HCT116 (cell line): ENCODE measurements at places on chromosomes 2 and 18. TPM values are rescaled to one million over a fixed set of nuclear protein-coding genes. Genes with fewer than 3 reads are reported as not detected.

DNA sequence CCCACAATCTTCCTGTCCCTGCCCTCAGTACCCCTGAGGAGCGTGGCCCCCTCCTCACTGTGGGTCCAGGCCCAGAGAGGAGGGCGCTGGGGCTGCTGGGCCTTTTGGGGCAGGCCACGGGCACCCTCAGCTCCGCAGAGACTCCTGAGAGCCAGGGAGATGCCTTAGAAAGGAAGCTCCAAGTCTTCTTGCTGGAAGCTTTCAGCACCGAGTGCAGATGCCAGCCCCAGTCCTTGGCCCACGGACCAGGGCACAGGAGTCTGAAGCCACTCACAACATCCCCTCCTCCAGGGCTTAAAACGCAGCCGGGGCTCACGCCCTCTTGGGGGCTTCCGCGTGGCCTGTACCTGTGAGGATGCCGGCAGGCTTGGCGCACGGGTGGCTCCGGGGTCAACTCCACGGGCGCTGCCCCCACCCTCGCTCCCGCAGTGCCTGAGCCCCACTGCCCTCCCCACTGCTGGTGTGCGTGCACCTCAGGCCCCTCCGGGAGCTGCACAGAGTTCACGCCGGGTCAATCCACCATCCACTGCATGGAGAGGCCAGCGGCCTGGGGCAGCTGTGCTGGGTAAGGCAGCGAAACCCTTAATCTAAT is 72.1 kb upstream of the CTDP1 start:
- H3K4me1 ChIP-seq: peaks cover 12% of the 10 kb centered on the region
- DNase-seq: no peak
- no peak overlapping the region for H3K27ac ChIP-seq
- H3K27me3 ChIP-seq: no peaks in the 10 kb centered on the region
- no peaks in the 10 kb centered on the region for H3K36me3 ChIP-seq
- H3K4me3 ChIP-seq: no peak overlapping the region

CNDP1 gene
- not detected for total RNA-seq

NEB gene
- 0.34 TPM for total RNA-seq

- no peaks in the 10 kb centered on the region for H3K4me1 ChIP-seq
- H3K27ac ChIP-seq: no peak overlapping the region
- peaks cover 15% of the 10 kb centered on the region for H3K27me3 ChIP-seq
- H3K4me3 ChIP-seq: no peak overlapping the region
Measured at GRCh38 chr2:100137866-100138570, 4.4 kb downstream of the AFF3 start.

DNA sequence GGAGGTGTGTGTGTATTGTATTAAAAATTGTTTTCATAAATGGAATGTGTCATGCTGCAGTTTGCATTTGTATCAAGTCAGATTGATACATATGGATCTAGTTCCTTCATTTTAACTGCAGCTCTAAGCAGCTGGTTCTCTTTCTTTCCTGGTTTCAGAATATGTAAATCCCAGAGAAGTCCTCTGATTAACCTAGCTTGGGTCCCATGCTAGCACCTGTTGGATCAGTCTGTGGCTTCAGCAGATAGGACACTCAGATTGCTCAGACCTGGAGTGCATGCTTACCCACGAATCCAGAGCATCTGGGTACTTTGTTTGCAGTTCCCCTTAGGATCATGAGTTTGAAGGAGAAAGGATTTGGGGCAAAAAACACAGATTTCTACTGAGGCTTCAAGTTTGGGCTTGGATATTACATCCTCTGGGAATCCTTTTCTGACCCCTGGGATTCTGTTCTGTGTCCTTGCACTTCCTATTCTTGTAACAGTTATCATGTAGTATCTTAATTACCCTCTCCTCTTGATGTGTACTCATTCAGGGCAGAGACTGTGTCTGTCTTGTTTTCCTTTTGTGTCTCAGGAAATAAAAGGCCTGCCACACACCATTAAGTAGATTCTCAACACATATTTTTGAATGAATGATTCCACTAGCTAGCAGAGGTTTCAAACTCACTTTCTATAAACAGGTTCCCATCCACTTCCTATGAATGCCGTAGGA is 142.1 kb downstream of the PHLPP1 start:
- DNase-seq: no peak
- no peak overlapping the region for H3K27ac ChIP-seq
- H3K36me3 ChIP-seq: no peaks in the 10 kb centered on the region
- no peaks in the 10 kb centered on the region for H3K4me1 ChIP-seq

CAPN14 gene
- not detected for total RNA-seq

GRCh38 chr2:42464631-42465030 is 29.2 kb downstream of the KCNG3 start:
- H3K27ac ChIP-seq: no peak overlapping the region
- H3K4me1 ChIP-seq: no peaks in the 10 kb centered on the region
- no peak overlapping the region for H3K4me3 ChIP-seq
- no peak for DNase-seq

DNA sequence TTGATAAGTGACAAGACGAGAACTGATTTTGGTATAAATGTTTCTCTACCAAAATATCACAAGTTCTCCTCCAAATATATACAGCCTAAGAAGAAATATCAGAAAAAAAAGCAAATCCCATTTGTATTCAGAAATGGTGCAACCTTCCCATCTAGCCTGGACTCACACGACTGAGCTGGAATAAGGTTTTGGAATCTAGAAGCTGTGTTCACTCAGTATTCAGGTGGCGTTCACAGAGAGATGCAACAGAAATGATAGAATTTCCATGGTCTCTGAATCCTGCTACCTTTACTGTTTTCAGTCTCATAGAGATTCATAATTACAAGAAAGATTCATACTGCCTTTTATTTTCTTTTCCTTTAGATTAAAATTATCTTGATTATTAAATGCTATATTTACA is 347.2 kb upstream of the TRIB2 start:
- H3K4me1 ChIP-seq: no peaks in the 10 kb centered on the region
- no peaks in the 10 kb centered on the region for H3K27me3 ChIP-seq
- no peak overlapping the region for H3K27ac ChIP-seq
- no peaks in the 10 kb centered on the region for H3K36me3 ChIP-seq

GRCh38 chr2:6637330-6637729 is 228.4 kb downstream of the CMPK2 start:
- H3K4me3 ChIP-seq: no peak overlapping the region
- no peaks in the 10 kb centered on the region for H3K36me3 ChIP-seq
- DNase-seq: no peak
- H3K27me3 ChIP-seq: no peaks in the 10 kb centered on the region
- H3K27ac ChIP-seq: no peak overlapping the region

UBXN2A gene
- total RNA-seq: 14.1 TPM

RUFY4 gene
- total RNA-seq: 0.27 TPM

UGT1A8 gene
- not detected for total RNA-seq

DNA sequence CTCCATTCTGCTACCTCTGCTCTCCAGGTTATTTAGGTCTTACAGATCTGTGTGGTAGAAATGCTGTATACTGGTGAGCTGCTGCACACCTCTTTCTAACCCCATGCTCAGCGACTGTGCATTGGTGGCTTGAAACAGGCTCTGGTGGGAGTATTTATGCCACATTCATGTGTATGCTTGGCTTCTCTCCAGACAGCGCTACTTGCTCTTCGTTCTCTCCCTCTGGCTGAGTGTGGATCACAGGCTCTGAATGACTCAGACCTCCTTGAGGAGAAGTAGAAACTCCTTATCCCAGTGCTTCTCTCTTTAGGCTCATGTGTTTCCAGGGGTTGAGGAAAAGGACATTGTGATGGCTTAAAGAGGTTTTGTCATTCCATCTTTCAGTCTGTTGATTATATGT is 54.9 kb downstream of the FHOD3 start:
- peaks cover 18% of the 10 kb centered on the region for H3K4me1 ChIP-seq
- H3K4me3 ChIP-seq: no peak overlapping the region
- H3K27me3 ChIP-seq: no peaks in the 10 kb centered on the region
- no peaks in the 10 kb centered on the region for H3K36me3 ChIP-seq
- no peak for DNase-seq
- no peak overlapping the region for H3K27ac ChIP-seq

MSTN gene
- total RNA-seq: 0.12 TPM

GRCh38 chr2:168180483-168180882 is 66.9 kb downstream of the STK39 start:
- no peak overlapping the region for H3K4me3 ChIP-seq
- H3K36me3 ChIP-seq: peaks cover 3% of the 10 kb centered on the region; the same call in 1 of the 2 replicates
- no peaks in the 10 kb centered on the region for H3K27me3 ChIP-seq
- DNase-seq: no peak
- peaks cover 49% of the 10 kb centered on the region for H3K4me1 ChIP-seq

- H3K4me3 ChIP-seq: no peak overlapping the region
- H3K27me3 ChIP-seq: peaks cover 46% of the 10 kb centered on the region
- no peaks in the 10 kb centered on the region for H3K36me3 ChIP-seq
Measured at GRCh38 chr2:2887772-2888387, 489.7 kb downstream of the EIPR1 start.

LHCGR gene
- total RNA-seq: not detected

- H3K4me1 ChIP-seq: no peaks in the 10 kb centered on the region
- no peak overlapping the region for H3K27ac ChIP-seq
- H3K36me3 ChIP-seq: no peaks in the 10 kb centered on the region
- no peak for DNase-seq
Measured at GRCh38 chr2:134457765-134458472, 204.0 kb downstream of the MGAT5 start.

DNA sequence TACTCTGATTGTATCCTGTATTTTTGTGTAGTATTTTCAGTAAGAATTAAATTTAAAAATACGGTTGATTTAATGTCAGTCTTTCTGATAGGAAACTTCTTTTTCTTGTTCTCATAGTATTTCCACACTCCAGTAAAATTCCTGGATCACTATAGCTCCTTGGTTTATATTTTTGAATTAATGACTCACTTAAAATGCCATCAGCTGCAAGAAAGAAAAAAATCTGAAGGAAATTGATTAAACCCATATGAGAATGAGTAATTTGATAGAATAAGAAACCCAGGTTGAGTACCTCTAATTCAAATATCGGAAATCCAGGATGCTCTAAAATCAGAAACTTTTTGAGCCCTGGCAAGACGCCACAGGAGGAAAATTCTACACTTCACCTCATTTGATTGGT is 186.8 kb upstream of the RND3 start:
- no peaks in the 10 kb centered on the region for H3K4me1 ChIP-seq
- H3K27me3 ChIP-seq: no peaks in the 10 kb centered on the region

GRCh38 chr2:43566461-43566729 is 29.4 kb downstream of the THADA start:
- H3K27ac ChIP-seq: no peak overlapping the region
- no peak for DNase-seq
- H3K4me3 ChIP-seq: no peak overlapping the region
- no peaks in the 10 kb centered on the region for H3K27me3 ChIP-seq
- no peaks in the 10 kb centered on the region for H3K4me1 ChIP-seq

- H3K4me3 ChIP-seq: no peak overlapping the region
- H3K36me3 ChIP-seq: no peaks in the 10 kb centered on the region
- no peak for DNase-seq
- no peak overlapping the region for H3K27ac ChIP-seq
- no peaks in the 10 kb centered on the region for H3K4me1 ChIP-seq
Measured at GRCh38 chr2:176160986-176161824, 4.1 kb downstream of the HOXD3 start.

ANKRD30B gene
- total RNA-seq: not detected

DNA sequence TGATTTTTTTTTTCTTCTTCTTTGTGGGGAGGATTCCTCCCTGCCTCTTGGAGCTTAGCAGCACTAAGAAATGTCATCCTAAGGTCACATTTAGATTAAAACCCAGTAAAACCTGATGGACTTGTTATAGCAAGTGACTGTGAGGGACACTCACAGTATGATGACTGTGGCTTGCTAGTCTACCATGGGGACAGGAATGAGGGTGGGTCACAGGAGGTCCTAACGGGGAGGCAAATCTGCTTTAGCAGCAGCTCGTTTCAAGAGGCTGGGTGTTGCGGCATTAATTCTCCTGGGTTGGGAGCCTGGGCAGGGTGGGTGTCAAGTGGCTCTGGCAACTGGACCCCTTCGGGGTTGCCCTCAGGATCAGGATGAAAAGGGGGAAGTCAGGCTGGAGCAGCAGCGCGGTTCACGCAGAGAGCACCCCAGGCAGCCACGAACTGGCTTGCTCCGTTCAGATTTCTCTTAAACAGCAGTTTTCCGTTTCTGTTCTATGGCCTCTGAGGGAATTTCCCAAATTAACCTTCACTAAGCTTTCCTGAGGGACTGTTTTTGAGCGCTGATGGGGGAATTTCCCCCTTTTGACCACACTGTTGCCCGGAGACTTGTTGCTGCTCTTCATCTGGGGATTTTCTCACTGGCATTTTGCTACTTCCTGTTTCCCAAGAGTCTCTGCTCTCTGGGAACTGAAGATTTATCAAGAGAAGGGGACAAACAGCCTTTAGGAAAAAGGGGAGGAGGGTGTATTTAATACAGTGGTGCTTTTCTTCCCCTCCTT is 59.8 kb upstream of the PELI1 start:
- peaks cover 10% of the 10 kb centered on the region; the same call in 1 of the 2 replicates for H3K4me1 ChIP-seq
- H3K27ac ChIP-seq: no peak overlapping the region
- H3K27me3 ChIP-seq: no peaks in the 10 kb centered on the region
- H3K36me3 ChIP-seq: no peaks in the 10 kb centered on the region
- no peak for DNase-seq

DNA sequence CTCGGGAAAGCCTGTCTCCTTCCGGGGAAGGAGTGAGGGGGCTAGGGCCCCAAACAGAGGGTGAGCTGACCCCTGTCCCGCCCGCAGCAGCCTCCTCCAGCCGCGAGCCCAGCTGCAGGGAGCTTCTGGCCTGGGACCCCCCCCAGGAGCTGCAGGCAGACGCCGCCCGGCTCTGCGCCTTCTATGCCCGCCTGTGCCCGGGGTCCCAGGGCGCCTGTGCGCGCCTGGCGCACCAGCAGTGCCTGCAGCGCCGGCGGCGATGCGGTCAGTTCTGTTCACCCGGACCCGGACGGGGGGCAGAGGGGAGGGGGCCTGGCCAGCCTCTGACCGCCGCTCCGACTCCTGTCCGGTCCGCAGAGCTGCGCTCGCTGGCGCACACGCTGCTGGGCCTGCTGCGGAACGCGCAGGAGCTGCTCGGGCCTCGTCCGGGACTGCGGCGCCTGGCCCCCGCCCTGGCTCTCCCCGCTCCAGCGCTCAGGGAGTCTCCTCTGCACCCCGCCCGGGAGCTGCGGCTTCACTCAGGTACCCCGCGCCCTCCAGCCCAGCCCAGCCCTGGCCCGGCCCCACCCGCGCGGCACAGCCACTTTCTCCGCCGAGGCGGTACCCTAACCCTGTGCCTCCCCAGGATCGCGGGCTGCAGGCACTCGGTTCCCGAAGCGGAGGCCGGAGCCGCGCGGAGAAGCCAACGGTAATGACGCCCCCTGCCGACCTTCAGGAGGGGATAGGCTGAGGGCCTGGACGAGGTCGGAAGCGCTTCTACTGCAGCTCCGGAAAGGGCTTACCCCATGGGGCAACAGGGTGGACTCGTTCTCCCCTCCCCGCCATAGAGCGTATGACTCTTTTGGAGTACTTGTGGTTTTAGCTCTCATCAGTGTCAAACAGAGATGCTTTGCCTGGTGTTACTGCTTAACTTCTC is 2.0 kb upstream of the CHRND start:
- no peak for DNase-seq
- H3K4me1 ChIP-seq: peaks cover 6% of the 10 kb centered on the region; the same call in 1 of the 2 replicates
- no peaks in the 10 kb centered on the region for H3K36me3 ChIP-seq

DNA sequence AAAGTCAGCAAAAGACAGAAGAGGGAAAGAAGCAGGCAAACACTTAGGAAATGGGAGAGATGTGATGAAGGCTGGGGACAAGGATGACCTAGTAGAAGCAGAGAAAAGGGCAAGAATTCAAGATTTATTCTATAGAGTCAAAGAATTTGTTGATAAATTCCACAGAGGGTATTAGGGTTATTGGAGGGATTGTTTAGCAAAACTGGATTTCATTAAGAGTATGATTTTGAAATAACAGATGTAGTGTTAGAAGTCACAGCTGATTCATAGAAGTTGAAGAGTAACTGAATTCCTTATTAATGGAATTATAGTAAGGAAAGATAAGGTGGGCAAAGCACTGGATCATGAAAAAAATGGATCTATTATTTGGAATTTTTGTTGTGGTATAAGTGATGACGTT is 48.6 kb downstream of the CEP192 start:
- no peak overlapping the region for H3K4me3 ChIP-seq
- DNase-seq: no peak
- H3K27me3 ChIP-seq: no peaks in the 10 kb centered on the region
- H3K4me1 ChIP-seq: no peaks in the 10 kb centered on the region
- 0 out of 2 replicates have a peak, but pooled peaks cover 5% of the 10 kb centered on the region for H3K36me3 ChIP-seq

MROH2A gene
- not detected for total RNA-seq
